NCI-H526 treated with DMSO at 0.1 percent for 48 hours (cell line): ENCODE measurements at places on chromosomes 2 and 18.

- no peak for DNase-seq
Measured at GRCh38 chr2:392926-393280, 105.0 kb upstream of the ALKAL2 start.

- no peak for DNase-seq
Measured at GRCh38 chr2:56202381-56203121, 18.8 kb downstream of the CCDC85A start.

DNA sequence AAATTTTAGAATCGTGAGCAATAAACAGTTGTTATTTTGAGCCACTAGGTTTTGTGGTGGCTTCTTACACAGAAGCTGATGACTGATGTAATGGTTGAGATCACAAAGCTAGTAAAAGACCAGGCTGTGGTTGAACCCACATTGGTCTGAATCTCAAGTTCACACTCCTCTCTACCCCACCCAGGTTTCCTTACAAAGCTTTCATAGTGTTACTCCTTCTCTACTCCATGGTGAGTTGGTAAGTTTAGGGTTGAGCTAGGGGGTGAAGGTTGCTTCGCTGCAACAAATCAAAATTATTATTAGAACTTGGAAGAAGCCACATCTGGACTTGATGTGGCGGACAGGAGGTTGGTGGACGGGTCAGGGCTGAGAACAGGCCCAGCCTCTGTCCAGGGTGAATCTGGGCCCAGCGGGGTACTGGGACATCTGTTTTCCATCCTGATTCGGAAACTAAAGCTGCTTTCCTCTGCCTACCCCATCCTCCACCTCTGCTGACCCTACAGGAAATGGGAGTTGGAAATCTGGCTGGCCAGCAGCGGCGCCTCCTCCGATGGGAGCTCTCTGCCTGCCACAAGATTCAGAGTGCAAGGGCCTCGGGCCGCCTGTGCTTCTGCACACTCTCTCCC, 86.3 kb downstream of the ZFP36L2 start:
- no peak for DNase-seq

DNA sequence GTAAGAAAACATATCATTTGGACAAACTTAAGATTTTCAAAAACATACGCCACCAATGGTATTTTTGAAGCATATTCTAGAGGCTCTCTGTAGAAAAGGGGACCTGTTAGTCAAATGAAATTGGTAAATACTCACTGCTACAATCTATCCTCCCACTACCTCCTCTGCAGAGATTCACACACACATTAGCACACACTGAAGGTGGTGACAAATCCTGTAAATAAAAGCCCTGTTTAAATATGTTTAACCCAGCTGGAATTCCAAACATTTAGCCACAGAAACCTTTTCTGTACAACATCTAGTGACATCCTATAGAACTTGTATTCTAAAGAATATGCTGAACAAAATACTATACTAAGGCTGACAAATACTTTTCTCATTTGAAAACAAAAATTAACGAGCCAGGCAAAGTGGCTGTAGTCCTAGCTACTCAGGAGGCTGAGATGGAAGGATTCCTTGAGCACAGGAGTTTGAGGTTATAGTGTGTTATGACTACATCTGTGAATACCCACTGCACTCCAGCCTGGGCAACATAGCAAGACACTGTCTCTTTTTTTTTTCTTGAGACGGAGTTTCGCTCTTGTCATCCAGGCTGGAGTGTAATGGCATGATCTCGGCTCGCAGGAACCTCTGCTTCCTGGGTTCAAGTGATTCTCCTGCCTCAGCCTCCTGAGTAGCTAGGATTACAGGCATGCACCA, 25.9 kb downstream of the ALS2 start:
- no peak for DNase-seq

- DNase-seq, result no peak
Measured at GRCh38 chr2:144529841-144530240, 9.9 kb upstream of the ZEB2 start.

DNA sequence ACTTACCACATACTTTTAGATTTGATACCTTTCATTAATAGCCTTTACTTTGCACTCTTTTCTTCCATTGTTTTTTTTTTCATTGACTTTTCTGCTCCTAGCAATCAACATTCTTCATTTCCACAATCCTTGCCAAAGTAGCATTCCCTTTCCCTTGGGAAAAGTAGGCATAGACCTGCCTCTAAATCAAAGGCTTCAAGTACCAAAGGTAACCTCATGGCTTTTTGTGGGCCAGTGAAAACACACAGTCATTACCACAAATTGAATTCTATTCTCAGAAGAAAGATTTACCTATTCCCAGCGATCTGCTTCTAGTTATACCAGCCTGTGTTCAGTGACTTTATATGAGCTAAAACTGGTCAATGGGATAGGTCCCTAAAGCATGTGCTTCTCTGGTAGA, 109.2 kb downstream of the SOCS6 start:
- no peak for DNase-seq

DNA sequence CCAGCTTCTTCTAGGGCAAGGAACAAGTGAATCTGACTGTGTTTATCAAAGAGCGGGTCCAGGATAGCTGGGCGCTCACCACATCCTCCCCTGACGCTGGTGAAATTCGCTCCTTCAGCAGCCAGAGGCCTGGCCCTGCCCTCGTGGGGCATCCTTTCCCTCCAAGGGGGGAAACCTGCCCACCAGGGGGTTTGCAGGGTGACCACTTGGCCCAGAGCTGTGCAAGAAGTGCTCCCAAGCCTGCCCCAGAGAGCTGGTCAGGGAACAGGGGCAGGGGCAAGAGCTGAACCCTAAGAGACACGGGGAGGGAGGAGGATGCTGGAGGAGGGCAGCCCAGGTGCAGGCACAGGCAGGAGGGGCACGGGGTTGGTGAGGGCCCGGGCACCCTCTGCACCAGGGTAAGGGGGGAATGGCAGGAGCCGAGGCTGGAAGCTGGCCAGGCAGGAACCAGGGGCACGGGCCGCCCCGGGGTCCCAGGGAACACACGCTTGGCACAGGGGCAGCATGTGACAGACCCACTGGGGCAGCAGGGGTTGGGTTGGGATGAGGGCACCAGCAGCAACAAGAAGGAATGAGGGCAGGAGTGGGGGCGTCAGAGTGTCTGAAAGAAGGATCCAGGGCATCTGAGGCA, 2.8 kb upstream of the GPR55 start:
- no peak for DNase-seq

GRCh38 chr2:217980036-217980435, 22.8 kb downstream of the TNS1 start:
- DNase-seq, result no peak

- DNase-seq, result no peak
Measured at GRCh38 chr2:166017208-166017607, 63.6 kb upstream of the TTC21B start.

GRCh38 chr2:221792971-221793521, 220.9 kb upstream of the EPHA4 start:
- no peak for DNase-seq

GRCh38 chr2:3604991-3605961, 10.4 kb downstream of the COLEC11 start:
- peak; percentile 61 for DNase-seq

- DNase-seq, result no peak
Measured at GRCh38 chr2:172947461-172948153, 128.0 kb upstream of the MAP3K20 start.

DNA sequence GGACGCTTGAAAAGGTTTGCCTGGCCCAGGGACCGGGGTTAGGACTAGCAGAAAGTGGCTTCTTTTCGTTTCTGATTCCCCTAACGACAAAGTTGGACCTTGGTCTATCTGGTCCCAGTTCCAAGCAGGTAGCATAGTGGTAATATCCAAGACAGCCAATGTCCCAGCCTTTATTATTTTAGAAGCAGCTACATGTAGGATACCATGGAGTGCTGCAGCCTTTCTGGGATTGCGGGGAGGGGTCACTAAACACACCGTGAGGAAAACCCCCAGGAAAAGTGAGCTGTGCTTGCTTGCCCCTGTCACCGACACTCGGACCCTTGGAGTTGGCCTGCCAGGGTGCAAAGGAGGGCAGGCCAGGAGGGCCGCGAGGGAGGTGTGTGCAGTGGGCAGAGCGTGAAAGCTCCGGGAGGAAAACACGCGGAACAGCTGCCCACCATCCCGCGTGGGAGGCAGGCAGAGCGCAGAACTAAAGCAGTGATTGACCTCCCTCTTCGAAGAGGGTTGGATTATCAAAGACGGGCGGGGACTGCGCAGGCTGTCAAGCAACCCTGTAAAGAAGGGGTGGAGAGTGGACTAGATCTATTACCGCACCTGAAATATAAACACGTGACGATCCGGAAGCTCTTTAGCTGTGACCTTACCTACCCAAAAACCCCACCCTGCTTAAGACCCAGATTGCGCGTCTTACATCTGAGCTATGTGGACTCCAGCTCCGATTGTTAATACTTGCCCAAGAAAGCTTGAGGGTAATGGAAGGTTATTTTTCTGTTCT, 624 bp upstream of the MAP4K3 start:
- DNase-seq, result peak; percentile 44

GRCh38 chr2:151681051-151681450, 53.2 kb downstream of the NEB start:
- no peak for DNase-seq

DNA sequence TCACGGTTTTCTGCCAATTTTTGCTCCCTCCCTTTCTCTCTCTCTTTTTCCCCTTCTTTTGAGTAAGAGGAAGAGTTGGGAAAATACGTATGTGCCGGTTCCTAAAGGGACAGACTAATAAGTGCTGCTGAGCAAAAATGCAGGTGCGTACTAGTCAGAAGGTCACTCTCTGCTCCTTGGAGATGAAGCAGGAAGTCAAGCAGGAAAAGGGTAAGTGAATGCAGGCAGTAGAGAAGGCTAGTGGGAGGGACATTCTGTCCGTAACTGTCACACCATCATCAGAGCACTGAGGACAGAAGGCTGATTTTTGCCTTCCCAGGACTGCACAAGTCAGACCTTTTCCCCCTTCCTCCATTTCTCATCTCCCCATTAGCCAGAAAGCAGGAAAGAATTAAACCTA, 105.7 kb downstream of the CDH2 start:
- no peak for DNase-seq

DNA sequence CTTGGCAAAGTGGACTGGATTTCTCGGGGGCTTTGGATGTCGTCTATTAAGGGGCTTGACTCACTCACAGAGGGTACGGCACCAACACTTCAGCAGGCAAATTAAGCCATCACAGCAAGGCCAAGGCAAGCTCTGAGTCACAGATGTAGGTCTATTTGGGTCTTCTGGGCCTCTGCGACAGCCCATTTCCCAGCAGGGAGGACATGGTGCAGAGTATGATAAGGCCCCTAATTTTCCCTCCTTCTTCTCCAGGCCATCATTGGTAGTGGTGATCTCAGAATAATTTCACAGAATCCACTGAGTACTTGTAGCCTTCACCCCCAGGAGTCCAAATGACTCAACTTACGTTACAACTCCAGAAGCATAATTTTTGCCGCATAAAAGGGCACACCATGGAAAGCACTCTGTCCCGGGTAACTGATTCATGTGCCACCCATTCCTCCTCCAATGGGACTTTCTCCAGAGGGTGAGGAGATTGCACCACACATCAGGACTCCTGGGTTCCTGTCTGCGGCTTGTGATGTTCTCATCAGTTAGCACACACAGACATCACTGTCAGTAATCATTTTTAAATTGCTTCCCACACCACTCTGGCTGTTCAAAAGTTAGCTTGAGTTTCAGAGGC, 164.9 kb downstream of the TXNL1 start:
- DNase-seq, result no peak

GRCh38 chr2:183812091-183812490, 687.8 kb downstream of the NUP35 start:
- DNase-seq, result no peak

DNA sequence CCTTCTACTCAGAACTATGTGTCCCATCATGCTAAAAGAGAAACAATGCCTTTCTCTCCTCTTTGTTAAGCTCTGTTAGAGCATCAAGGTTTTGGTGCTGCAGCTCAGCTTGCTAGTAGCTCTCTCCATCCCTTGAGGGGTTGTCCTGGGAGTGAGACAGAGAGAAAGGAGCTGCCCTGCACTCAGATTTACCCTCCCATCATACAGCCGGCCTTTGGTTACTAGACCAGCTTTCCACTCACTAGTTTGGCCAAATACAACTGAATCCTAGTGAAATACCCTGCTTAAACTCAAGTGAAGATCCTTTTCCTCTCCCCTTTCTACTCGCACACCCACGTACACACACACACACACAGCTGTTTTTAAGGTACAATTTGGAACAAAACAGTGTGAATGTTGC, 2.3 kb upstream of the CHN1 start:
- no peak for DNase-seq

GRCh38 chr2:65129286-65129825, 550 bp downstream of the RAB1A start:
- DNase-seq, result no peak

GRCh38 chr18:57748770-57749603, 54.1 kb downstream of the ATP8B1 start:
- peak; percentile 86 for DNase-seq

- DNase-seq, result no peak
Measured at GRCh38 chr2:197158591-197159550, 151.7 kb downstream of the ANKRD44 start.

DNA sequence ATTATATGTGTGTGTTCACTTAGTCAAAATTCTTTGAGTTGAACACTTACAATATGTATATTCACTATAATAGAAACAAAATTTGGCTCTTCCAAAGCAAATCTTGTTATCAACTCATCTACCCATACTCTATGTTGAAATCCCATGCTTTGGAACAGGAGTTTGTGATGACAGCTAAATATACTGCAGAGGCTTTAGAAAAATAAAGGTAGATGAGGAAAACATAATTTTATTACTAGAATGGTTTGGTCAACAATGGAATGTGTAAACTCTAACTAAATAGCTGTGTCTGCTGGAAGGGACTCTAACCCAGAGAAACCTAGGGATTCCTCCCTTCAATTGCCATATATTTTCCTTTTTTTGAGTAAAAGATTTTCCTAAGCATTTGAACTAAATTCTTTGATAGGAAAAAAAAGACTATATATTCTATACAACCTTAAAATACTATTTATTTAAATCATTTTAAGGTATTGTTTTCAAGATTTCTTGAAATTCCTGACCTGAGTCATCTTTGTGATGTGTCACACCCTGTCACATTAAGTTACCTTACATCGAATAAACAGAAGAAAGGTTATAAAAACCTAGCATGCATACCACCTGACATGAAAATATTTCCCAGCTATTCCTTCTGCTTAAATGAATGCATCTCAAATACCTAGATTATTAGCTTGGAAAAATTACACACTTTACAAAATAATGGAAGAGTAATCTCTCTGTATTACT, 175.5 kb downstream of the OTX1 start:
- DNase-seq, result no peak

GRCh38 chr2:11950896-11951295, 204.5 kb downstream of the LPIN1 start:
- DNase-seq, result no peak
